Activated CD8-positive, alpha-beta T cell treated with anti-CD3 and anti-CD28 coated beads for 36 hours (primary cell): ENCODE measurements at places on chromosomes 4 and X. TPM values are rescaled to one million over a fixed set of nuclear protein-coding genes. Genes with fewer than 3 reads are reported as not detected.

- H3K27ac ChIP-seq: no peak overlapping the region
- no peaks in the 10 kb centered on the region for H3K27me3 ChIP-seq
- no peak for DNase-seq
- H3K4me3 ChIP-seq: no peak overlapping the region
- peaks cover 16% of the 10 kb centered on the region for H3K4me1 ChIP-seq
Measured at GRCh38 chr4:148235809-148236208, 206.4 kb downstream of the NR3C2 start.

- no peak overlapping the region for H3K4me3 ChIP-seq
- no peaks in the 10 kb centered on the region for H3K36me3 ChIP-seq
- DNase-seq: no peak
- H3K4me1 ChIP-seq: no peaks in the 10 kb centered on the region
- no peak overlapping the region for H3K27ac ChIP-seq
Measured at GRCh38 chr4:110250023-110250387, 51.6 kb upstream of the ELOVL6 start.

DNA sequence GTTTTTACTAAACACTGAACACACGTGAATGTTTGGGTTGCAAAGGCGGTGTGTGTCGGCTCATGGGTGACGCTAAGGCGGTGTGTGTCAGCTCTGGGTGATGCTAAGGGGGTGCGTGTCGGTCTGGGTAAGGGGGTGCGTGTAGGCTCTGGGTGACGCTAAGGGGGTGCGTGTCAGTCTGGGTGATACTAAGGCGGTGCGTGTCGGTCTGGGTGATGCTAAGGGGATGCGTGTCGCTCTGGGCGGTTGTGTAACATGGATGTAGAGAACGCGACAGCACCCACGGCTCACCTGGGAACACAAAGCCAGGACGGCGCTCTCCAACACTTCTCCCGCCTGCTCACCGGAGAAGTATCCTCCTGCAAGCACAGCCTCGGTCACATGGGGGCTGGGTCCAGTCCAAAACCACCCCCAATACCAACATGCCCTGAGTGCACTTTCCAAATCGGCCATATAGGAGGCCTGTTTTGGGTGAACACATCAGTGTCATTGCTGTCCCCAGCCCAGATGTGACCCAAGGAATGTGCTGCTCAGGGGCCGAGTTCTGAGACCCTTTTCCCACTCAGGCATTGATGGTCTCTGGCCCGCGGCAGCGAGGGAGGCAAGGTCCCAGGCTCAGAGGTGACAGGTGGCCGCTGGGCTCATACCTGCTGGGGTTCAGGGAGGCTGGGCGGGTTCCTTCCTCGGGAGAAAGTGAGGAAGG is 67.1 kb downstream of the ACOX3 start:
- no peaks in the 10 kb centered on the region for H3K4me1 ChIP-seq
- H3K4me3 ChIP-seq: no peak overlapping the region
- no peak overlapping the region for H3K27ac ChIP-seq

DNA sequence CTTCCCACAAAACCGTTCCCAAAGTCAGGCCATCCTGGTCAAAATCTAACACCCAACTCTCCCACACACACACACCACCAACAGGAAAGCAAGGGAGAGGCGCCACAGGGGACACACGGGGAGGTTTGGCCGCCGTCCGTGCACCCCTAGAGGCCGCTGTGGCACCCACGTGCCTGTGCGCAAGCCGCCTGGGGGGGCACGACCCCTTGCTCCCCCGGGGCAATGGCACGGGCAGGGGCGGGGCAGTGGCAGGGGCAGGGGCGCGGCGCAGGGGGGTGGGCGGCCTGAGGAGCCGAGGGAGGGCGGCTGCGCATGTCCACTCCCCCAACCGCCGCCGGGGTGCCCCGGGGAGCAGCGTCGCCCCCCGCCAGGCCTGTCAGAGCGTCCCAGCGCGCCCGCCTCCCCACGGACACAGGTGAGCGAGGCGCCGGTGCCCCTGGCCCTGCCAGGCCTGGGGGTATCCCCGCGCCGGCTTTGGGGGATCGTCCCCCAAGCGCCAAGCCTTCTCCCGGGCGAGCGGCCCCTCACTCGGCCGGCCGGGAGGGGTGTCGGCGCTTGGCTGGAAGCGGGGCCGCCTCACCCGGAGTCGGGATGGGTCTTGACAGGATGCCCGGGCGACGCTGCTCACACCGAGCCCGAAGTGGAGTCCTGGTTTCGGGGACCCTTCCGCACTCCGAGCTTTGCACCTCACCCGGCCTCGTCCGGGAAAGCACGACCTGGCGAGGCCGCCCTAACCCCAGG is at the start of gene ERAS:
ERAS (plus strand) TSS at position 379 of the 741 bp plus-strand sequence. CDS start 2,611 bp downstream, outside the sequence.
- peak within 1 kb of the TSS; percentile 52 for H3K4me3 ChIP-seq
- peaks cover 23% of the 10 kb centered on the region for H3K27me3 ChIP-seq
- peaks cover 23% of the 10 kb centered on the region for H3K36me3 ChIP-seq
- DNase-seq: peak; percentile 21
- H3K27ac ChIP-seq: no peak within 1 kb of the TSS

GRCh38 chr4:129314781-129315180 is 218.8 kb downstream of the C4orf33 start:
- no peaks in the 10 kb centered on the region for H3K4me1 ChIP-seq
- no peak overlapping the region for H3K27ac ChIP-seq
- no peak for DNase-seq
- no peaks in the 10 kb centered on the region for H3K36me3 ChIP-seq
- peaks cover 2% of the 10 kb centered on the region for H3K27me3 ChIP-seq

DNA sequence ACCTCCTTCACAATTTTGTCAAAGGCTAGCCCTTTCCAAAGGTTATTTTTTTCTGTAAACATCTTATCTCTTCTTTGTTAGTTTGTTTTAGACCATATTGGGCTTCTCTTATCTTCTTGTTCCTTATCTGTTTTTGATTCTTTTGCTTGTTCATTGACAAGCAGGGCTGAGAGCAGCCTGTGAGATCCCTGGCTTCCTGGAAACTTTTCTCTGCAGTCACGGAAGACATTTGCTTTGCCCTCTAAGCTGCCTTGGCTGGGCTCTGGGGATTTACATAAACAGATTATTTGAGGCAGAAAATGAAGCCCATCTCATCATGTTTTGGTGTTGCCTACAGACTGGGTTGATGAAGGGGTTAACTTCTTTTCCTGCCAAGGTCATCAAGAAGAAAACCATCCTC is 157.4 kb upstream of the AMOT start:
- no peak overlapping the region for H3K4me3 ChIP-seq
- no peaks in the 10 kb centered on the region for H3K4me1 ChIP-seq
- no peaks in the 10 kb centered on the region for H3K36me3 ChIP-seq
- no peaks in the 10 kb centered on the region for H3K27me3 ChIP-seq
- DNase-seq: no peak

GRCh38 chr4:113300471-113300928 is 251.0 kb downstream of the ANK2 start:
- no peaks in the 10 kb centered on the region for H3K36me3 ChIP-seq
- H3K27me3 ChIP-seq: peaks cover 9% of the 10 kb centered on the region
- H3K4me3 ChIP-seq: no peak overlapping the region
- no peak overlapping the region for H3K27ac ChIP-seq
- peak; percentile 14 for DNase-seq

GRCh38 chr4:14924812-14925344 is 77.4 kb upstream of the CPEB2 start:
- no peak overlapping the region for H3K27ac ChIP-seq
- no peaks in the 10 kb centered on the region for H3K4me1 ChIP-seq
- H3K4me3 ChIP-seq: no peak overlapping the region
- peaks cover 2% of the 10 kb centered on the region for H3K27me3 ChIP-seq

GRCh38 chr4:8559524-8560264 is 20.5 kb upstream of the GPR78 start:
- no peak overlapping the region for H3K27ac ChIP-seq
- H3K4me3 ChIP-seq: no peak overlapping the region
- no peaks in the 10 kb centered on the region for H3K36me3 ChIP-seq
- H3K27me3 ChIP-seq: peaks cover 1% of the 10 kb centered on the region
- no peak for DNase-seq
- no peaks in the 10 kb centered on the region for H3K4me1 ChIP-seq

GRCh38 chr4:145945431-145946155 is 7.0 kb upstream of the ZNF827 start:
- H3K4me1 ChIP-seq: no peaks in the 10 kb centered on the region
- DNase-seq: no peak
- no peaks in the 10 kb centered on the region for H3K36me3 ChIP-seq

DNA sequence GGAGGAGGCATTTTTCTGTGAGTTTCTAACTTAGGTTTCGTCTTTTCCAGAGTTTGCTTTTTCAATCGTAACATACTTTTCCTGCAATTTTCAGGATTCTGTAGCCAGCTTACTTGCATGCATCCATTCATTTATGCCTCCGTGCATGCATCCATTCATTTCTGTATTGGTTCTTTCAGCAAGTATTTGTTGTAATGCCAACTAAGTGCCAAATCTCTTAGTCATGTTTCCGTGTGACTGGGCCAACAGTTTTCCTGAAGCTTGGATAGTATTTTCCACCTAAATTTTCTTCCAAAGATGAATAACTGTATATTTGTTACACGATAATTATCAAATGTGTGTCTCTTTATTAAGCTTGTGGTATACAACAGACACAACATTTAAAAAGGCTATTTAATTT is 41.5 kb downstream of the CBLL2 start:
- H3K4me1 ChIP-seq: no peaks in the 10 kb centered on the region

- peak; percentile 13 for DNase-seq
- H3K36me3 ChIP-seq: no peaks in the 10 kb centered on the region
- H3K4me1 ChIP-seq: peaks cover 38% of the 10 kb centered on the region
- peak overlapping the region; percentile 46 for H3K27ac ChIP-seq
Measured at GRCh38 chr4:101306225-101306624, 41.1 kb downstream of the PPP3CA start.

- H3K4me3 ChIP-seq: no peak overlapping the region
- H3K27me3 ChIP-seq: no peaks in the 10 kb centered on the region
- peaks cover 36% of the 10 kb centered on the region for H3K36me3 ChIP-seq
- no peak for DNase-seq
Measured at GRCh38 chr4:75484190-75484589, 30.0 kb downstream of the RCHY1 start.

DNA sequence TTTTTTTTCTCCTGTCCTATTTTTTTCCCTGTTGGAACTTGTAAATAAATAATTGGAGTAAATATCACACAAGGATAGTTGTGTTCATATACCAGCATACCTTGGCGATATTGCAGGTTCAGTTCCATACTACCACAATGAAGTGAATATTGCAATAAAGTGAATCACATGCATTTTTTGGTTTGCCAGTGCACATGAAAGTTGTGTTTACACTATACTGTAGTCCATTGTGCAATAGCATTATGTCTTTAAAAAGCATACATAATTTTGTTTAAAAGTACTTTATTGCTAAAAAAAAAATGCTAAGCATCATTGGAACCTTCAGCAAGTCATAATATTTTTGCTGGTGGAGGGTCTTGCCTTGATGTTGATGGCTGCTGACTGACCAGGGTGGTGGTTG is 88.6 kb downstream of the GSTCD start:
- H3K27me3 ChIP-seq: no peaks in the 10 kb centered on the region
- DNase-seq: no peak
- no peaks in the 10 kb centered on the region for H3K4me1 ChIP-seq
- no peak overlapping the region for H3K4me3 ChIP-seq
- H3K36me3 ChIP-seq: peaks cover 12% of the 10 kb centered on the region

DNA sequence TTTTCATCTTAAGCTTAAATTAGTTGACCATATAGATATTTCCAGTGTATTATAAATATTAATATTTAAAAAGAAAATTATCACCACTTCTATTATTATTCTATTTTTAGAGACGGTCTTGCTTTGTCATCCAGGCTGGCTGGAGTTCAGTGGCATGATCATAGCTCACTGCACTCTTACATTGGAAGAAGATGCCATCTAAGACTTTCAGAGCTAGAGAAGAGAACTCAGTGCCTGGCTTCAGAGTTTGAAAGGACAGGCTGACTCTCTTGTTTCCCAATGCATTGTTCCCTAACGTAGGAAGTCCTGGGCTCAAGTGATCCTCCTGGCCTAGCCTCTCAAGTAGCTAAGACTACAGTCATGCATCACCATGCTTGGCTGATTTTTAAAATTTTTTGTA is 75.9 kb downstream of the FIP1L1 start:
- no peak overlapping the region for H3K4me3 ChIP-seq
- DNase-seq: no peak
- no peak overlapping the region for H3K27ac ChIP-seq
- peaks cover 4% of the 10 kb centered on the region for H3K4me1 ChIP-seq

GRCh38 chr4:173074501-173074946 is 94.1 kb upstream of the GALNT7 start:
- H3K4me3 ChIP-seq: no peak overlapping the region
- DNase-seq: no peak
- H3K27me3 ChIP-seq: no peaks in the 10 kb centered on the region
- H3K36me3 ChIP-seq: peaks cover 3% of the 10 kb centered on the region

GRCh38 chr4:7727749-7728148 is 211.9 kb downstream of the AFAP1 start:
- no peaks in the 10 kb centered on the region for H3K4me1 ChIP-seq
- DNase-seq: no peak
- no peak overlapping the region for H3K4me3 ChIP-seq
- no peaks in the 10 kb centered on the region for H3K27me3 ChIP-seq

DNA sequence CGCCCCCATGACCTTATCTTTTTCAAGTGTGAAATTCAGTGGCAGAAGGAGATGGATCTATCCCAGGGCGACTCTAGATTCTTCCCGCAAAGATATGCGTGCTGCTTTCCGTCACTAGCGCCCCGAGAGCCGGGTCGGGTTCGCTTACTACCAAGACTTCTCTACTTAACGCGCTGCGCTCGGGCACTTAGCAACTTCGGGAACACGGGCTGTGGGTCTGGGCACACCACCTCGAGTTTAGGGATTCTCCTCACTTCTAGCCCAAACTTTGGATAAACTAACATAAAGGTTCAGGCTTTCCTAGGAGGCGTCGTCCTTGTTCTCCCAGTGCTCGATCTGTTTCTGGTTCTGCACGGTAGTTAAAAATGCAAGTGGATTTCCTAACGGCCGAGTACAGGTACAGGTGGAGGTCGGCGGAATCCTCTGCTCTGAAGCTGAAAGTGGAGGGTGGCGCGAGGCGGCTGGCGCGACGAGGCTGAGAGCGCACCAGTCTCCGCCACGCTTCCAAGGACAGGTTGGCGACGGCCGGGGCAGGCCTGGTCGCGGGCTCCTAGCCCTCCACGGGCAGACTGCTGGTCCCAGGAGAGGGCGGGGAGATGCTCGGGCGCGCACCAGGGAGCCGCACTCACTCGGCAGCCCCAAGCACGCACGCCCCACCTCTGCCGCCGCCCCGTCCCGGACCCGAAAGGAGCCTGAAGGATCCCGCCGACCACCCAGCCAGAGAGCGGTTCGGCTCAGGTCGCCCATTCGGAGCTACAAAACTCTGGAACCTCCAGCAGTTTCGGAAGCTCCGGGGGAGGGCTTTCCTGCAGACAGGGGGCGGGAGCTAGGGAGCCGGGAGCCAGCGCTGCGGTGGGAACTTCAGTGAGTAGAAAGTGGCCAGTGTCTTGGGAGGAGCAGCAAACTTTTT is 100.8 kb upstream of the TENM3 start:
- peaks cover 58% of the 10 kb centered on the region for H3K27me3 ChIP-seq
- H3K4me1 ChIP-seq: peaks cover 16% of the 10 kb centered on the region
- no peak overlapping the region for H3K27ac ChIP-seq
- no peak overlapping the region for H3K4me3 ChIP-seq

TMEM31 gene
- 1.1 TPM for total RNA-seq

FGFR3 gene
- total RNA-seq: 1.0 TPM

MAGED4B gene
- 1.8 TPM for total RNA-seq

IQCM gene
- not detected for total RNA-seq

HSD17B13 gene
- total RNA-seq: not detected

LRRC66 gene
- total RNA-seq: 0.09 TPM

KIAA1210 gene
- total RNA-seq: not detected

PABPC5 gene
- not detected for total RNA-seq

STARD8 gene
- 0.38 TPM for total RNA-seq

FAT4 gene
- total RNA-seq: not detected
